ENCODE measurements at places on chromosomes 3 and 15.

GRCh38 chr3:119585856-119586570 is 6.7 kb downstream of the ADPRH start:
- no peak for DNase-seq

- no peak for DNase-seq
Measured at GRCh38 chr3:133169331-133170068, 131.3 kb downstream of the TMEM108 start.

DNA sequence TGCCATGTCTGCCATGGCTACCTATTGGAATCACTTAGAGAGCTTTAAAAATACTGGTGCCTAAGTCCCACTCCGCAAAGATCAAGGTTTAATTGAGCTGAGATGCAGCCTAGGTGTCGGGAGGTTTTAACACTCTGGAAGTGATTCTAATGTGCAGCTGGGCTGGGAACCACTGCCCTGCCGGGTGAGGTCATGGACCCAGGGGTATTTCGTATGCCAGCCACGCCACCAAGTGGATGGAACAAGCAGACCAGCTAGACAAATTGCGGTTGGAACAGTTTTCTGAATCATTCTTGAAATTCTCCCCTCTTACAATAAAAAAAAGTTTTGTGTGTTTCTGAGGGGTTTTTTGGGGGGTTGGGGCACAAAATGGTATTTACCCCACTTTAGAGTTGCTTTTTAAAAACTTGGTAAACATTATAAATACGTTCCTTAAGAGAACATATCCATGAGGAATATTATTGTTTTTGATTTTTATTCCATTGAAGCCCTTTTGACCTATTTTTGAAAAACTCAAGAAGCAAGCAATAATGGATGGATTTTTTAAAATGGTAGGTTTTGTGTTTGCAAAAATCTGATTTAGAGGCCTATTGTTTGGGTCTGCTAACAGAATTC is 66.2 kb upstream of the CSTA start:
- no peak for DNase-seq

- no peak for DNase-seq
Measured at GRCh38 chr3:119817071-119817470, 35.2 kb downstream of the NR1I2 start.

DNA sequence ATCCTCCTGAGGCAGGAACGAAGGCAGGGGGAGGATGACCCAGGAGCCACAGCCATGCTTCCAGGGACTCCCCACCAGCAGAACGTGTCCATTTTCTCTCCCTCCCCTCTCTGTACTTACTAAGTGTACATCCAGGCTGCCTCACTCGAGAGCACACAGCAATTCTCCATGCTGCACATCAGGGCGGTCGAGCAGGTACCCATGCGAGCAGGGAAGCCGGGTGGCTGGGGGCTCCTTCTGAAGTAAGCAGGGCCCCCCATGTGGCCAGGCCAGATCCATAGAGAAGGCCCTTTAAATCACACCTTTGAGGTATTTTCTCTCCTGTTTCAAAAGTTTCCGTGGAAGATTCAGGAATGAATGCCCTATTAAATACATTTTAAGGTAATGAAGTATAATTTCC is 41.2 kb upstream of the SLC6A11 start:
- DNase-seq, result no peak

DNA sequence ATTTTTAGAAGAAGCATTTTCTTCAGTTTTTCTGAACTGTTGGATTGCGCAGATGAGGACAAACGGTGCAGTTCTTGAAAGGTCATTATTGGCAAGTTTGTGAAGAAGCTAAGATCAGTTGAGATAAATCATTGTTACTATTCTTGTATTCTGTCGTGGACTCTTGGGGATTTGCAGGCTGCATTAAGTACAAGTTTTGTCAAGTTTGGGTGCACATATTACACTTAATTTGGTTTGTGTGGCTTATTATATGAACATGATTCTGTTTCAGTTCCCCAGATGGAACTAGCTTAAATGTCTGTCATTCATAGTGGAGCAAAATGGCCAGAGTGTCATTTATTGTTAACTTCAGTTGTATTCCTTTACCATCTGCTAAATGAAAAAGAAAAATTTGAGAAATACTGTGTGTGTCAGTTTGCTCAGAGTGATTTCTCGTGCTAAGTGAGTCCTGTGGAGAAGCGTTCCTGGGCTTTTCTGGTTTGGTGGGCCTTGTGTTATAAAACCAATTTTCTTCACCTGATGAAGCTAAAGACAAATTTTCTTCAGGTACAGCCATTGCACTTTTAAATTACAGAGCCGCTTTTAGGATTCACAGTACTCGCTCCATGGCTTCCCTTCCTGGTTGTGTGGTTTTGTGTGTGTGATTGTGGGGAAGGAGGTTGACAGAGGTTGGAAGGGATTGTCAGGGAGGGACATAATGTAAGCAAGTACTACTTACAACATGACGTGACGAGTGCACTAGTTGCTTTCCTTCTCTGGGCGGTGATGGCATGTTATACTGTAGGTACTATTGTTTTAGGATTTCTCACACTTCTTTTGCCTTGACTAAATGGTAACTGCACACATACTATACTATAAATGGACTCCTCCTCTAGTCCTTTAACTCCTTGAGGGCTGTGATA is 1.7 kb downstream of the AKAP13 start:
- DNase-seq, result no peak

- no peak for DNase-seq
Measured at GRCh38 chr3:74127256-74127655, 487.2 kb downstream of the CNTN3 start.

- no peak for DNase-seq
Measured at GRCh38 chr3:108329947-108330346, 33.6 kb downstream of the HHLA2 start.

- DNase-seq, result no peak
Measured at GRCh38 chr3:101038880-101039279, 45.7 kb upstream of the ABI3BP start.

DNA sequence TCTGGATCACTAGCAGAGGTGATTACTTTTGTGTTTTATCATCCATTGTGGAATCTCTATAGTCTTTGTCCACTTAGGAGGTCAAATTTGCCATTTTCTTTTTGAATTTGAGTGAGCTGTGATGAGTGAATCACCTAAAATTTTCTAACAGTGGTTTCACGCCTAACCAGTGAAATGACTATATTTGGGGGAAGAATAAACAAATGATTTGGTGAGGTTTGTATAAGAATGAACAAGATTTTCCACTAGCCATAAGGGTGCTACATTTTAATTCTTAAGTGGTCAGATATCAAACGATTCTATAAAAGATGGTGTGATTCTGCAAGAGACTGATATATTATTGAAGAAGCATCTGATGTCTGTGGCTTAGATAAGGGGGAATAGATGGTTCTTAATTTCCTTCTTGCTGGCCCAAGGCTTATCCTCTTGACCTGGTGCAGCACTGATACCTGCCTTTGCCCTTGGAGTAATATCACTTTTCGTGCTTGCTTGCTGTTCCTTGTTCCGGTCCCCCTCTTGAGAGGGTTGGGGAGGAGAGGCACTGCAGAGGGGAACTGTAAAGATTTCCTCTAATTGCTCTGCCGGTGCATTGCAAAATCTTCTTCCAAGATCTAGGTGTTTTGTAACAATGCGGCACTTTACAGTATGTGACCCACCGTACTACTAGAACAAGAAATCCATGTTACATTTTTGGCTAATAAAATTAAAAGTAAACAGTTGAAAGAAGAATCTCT is 14.5 kb downstream of the C3orf20 start:
- DNase-seq, result no peak

DNA sequence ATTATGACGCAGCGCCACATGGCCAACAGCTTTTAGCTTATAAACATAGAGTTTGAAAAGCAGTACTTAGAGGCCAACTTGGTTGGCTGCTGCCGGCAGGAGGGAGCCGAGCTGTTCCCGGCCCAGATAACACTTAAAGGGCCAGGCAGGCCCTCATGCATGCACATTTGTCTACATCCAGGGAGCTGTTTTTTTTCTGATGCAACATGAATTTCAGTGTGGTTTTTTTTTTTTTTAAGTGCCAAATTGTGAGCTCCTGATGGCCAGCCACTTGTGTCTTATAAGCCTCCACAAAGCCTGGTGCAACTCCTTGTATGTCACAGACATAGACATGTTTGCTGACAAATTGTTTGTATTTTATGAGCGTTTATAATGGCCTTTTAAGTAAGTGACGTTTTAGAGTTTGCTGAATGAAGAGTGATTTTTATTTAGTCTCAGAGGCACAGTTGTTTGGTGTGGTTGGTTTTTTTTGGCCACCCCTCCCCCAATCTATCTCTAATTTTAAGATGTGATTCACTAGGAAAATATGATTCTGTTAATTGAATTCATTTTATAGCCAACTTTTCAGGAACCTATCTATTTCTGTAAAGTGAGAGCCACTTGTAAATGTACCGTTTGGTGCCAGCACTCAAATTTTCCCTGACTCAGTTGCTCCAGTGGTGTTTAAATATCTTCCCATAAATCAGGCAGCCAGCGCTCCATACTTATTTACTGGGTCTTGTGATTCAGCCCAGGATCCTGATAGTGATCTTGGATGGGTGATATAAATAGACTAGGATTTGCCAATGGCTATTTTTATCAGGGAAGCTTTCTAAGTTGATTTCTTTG is 134.3 kb downstream of the VGLL4 start:
- DNase-seq, result no peak

DNA sequence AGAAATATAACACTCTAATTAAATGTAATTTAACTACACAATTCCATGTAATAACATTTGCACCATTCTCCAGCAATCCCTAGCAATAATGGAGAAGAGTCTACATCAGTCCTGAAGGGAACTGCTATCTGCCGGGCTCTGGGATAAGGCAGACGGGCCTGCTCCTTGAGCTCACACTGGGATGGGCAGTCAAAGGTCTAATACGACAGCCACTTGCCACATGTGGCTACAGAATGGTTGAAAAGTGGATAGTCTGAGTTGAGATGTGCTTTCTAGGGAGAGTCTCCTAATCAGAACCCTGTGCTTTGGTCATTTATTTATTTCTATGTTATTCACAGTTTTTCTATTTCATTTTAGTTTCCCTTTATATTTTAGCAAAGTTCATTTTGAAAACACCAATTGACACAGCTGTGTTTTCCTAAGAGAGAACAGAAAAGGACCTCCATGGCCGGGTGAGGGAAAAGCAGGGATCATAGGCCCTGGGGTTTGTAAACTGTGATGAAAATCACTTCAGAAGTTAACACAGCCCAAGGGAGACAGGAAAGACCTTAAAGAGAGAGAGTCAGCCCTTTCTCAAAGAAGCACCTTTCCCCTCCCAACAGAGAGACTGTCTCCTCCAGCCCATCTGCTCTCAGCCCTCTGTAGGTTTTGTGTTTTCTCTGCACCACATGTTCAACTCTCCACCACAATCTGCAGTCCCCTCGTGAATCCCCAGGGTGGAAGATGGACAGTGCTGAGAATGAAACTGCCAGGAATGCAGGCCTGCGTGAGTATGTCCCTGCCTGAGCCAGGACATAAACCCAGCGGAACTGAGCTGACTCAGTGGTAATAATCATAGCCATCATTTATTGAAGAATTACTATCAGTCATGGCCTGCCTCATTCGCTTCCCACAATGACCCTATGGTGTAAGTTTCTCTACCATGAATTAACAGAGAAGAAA is 11.6 kb downstream of the FSIP1 start:
- no peak for DNase-seq

- DNase-seq, result no peak
Measured at GRCh38 chr3:11541321-11542303, 102.1 kb downstream of the VGLL4 start.

GRCh38 chr15:56871185-56871584 is 47.3 kb upstream of the TCF12 start:
- DNase-seq, result no peak

DNA sequence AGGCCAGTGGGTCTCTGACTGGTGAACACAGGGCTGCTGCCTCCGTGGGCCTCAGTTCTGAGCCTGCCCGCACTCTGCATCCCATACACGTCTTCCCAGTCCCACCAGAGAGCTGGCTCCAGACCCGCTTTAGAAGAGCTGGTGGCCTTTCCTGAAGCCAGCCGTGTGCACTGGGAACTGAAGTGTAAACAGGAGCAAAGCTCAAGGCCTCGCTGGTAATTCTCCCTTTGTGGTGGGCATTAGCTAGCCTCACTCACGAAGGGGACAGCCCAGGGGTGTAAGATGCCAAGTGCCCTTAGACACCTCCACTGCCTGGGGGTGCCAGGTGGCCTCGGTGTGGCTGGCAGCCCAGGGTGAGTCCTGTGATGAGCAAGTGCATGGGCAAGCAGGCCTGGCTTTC is 12.9 kb upstream of the LINGO1 start:
- DNase-seq, result no peak
